ENCODE measurements at places on chromosomes 2 and 18.

DNA sequence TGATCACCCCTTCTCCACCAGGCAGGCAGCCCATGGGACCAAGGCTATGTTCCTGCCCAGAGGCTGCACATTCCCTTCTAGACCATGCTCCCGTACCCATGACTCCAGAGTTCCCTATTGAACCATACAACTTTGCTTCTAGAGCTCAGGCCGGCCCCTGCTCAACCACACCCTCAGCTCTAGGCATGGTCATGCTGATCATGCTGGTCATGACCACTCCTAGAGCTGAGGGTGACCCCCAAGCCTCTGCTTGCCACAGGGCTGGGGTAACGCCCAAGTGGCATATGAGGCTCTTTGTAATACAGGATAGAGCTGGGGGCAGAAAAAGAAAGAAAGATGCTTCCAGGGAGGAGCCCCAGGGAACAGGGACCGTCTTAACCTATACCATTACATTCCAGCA lies 301.8 kb downstream of the SP3 start:
- DNase-seq = no peak

- DNase-seq = no peak
These were observed 56.9 kb upstream of the MAT2A start for GRCh38 chr2:85481818-85482777.

DNA sequence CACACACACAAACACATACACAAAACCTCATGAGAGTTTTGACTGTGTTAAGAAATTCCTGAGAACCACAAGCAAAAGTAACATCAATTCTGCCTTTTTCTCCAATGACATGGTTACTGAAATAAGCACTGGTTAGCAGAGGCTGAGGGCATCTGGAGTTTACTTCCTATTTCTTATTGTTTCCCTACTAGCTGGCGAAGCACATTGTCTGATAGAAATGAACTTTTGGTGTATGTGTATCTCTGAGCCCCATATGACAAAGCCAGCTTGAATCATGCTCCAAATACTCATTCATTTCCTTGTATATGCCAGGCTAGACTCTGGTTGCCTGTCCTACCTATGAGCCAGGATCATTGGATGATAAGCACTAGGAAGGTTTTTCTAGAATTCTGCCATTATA lies 203.1 kb downstream of the NCKAP5 start:
- DNase-seq = no peak

GRCh38 chr2:204748286-204748685 lies 203.0 kb downstream of the PARD3B start:
- DNase-seq = no peak

GRCh38 chr18:5058768-5059695 lies 138.0 kb downstream of the AKAIN1 start:
- no peak for DNase-seq

GRCh38 chr2:71122387-71123298 lies 7.4 kb downstream of the MCEE start:
- DNase-seq = no peak

DNA sequence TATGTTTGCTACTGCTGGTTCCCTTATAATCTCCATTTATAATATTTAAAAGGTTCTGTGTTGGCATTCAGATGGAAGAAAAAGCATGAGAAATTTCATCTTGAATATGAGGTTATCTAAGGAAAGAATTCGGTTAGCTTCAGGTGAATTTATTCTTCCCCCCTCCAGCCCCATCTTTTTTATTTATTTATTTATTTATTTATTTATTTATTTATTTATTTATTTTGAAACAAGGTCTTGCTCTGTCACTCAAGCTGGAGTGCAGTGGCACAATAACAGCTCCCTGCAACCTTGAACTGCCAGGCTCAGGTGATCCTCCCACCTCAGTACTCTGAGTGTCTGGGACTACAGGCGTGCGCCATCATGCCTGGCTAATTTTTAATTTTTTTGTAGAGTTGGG lies 95.5 kb upstream of the VWC2L start:
- no peak for DNase-seq

DNA sequence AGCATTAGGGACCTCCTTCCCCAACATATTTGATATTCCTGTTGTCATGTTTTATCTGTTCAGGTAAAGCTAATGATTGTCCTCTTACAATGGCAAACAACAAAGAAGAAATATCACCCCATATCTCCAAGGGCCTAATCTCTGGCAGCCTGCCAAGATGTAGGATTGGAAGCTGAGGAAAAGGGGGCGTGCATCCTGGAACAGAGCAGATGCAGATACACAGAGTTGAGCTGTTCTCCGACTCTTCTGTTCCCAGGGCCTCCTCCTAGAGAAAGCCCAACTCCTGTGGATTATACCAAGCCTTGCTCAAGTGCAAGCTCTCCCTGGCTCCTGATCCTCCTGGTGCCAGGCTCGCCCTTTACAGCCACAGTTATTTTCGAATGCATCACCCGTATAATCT lies 35.2 kb upstream of the CD207 start:
- DNase-seq = no peak
